Fibroblast of skin of back (primary cell): ENCODE measurements at places on chromosomes 5 and 9.
A peak's percentile ranks its signal among the peaks of the same experiment; 100 is the strongest.

- DNase-seq: no peak
These were observed 148.4 kb upstream of the RORB start for GRCh38 chr9:74348777-74349176.

DNA sequence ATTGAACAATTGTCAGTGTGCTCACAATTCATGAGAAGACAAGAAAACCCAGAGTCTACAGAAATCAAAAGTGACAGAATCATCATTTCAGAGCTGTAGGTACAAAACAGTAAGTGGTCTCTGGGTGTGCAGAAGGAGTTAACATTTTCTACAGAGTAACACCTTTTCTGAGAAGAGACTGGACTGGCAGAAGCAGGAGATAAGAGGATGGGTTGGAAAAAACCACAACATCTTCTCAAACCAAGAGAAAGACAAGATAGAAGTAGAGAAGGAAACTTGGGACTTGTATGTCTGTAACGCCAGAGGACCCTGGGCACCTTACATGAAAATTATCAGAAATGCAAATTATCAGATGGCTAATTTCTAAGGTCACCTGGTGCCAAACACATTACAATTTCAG lies 82.6 kb downstream of the ARL15 start:
- DNase-seq: no peak

DNA sequence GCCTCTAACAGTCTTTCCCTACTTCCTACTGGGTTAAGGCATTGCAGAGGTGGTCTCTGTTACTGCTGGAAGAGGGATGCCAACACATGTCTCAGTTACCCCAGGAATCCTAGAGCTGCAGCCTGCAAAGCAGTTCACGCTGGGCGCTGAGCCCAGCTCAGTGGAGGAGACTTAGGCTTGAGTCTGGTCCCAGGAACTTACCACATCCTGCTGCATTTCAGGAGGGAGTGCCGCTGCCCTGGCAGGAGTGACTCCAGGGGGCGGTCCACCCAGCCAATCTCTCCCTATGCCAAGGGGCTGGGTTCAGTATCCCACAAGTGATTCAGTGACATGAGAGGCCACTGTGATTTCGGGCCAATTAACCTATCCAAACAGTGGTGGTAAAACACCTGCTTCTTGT lies 7.6 kb downstream of the TTC16 start:
- DNase-seq: peak; percentile 58

GRCh38 chr5:39578887-39579497 lies 154.2 kb upstream of the DAB2 start:
- peak; percentile 31 for DNase-seq

- DNase-seq: peak; percentile 14
These were observed 1.1 kb downstream of the CFAP90 start for GRCh38 chr5:7849681-7850394.

DNA sequence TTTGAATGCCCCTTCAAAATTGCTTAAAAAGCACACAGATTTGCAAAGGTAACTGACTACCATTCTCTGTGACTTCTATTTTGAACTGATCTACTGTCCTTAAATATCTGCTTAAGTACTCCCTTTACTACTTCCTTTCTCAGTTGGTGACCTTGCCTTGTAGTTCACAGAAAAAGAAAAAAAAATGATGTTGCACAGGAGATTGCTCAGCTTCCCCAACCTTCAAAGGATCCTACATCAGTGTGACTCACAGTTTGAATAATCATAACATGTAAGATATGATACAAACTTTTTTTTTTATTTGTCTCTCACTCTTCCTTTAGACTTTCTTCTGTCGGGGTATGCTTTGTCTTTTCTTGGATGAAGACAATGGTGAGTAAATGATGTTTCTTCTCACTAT lies 1029.6 kb downstream of the CDH12 start:
- DNase-seq: no peak

- DNase-seq: no peak
These were observed 72.9 kb downstream of the ARHGEF37 start for GRCh38 chr5:149654231-149654630.

DNA sequence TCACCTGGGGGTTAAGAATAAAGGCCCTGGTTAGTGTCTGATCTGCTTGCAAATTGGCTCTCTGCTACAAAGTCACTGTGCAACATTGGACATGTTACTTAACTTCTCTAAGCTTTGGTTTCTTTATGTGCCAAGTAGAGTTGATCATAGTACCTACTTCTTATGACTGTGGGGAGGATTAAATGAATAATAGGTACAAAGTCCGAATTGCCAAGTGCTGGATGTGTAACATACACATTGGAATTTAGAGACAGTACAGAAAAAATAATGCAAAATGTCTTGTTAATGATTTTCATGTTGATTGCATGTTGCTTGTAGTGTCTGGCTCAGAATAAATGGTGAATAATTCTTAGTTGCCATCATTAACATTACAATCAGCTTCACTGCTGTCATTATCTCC lies 2.2 kb downstream of the DOCK8 start:
- DNase-seq: no peak

GRCh38 chr5:139708877-139709581 lies 60.9 kb downstream of the CXXC5 start:
- DNase-seq: peak; percentile 89

DNA sequence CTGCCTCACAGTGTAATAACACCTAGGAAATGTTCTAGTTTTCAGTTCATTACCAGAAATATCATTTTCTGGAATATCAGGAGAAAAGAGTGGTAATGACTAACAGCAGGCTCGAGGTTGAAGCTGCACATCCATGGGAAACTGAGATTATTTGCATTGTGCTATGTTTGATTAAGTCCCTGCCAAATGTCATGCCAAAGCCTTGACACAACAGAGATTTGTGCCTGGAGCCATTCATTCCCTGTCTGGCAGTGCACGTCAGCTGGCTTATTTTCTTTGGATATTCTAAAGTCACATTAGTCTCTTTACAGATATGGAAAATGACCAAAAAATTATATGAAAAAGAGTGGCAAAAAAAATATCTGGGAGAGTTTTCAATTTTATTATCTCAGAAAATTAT lies 848.0 kb downstream of the PTPRD start:
- DNase-seq: peak; percentile 35

- peak; percentile 45 for DNase-seq
These were observed 965 bp downstream of the PTGDS start for GRCh38 chr9:136978073-136978864.

- no peak for DNase-seq
These were observed 779.6 kb downstream of the CDH18 start for GRCh38 chr5:19208397-19208796.

DNA sequence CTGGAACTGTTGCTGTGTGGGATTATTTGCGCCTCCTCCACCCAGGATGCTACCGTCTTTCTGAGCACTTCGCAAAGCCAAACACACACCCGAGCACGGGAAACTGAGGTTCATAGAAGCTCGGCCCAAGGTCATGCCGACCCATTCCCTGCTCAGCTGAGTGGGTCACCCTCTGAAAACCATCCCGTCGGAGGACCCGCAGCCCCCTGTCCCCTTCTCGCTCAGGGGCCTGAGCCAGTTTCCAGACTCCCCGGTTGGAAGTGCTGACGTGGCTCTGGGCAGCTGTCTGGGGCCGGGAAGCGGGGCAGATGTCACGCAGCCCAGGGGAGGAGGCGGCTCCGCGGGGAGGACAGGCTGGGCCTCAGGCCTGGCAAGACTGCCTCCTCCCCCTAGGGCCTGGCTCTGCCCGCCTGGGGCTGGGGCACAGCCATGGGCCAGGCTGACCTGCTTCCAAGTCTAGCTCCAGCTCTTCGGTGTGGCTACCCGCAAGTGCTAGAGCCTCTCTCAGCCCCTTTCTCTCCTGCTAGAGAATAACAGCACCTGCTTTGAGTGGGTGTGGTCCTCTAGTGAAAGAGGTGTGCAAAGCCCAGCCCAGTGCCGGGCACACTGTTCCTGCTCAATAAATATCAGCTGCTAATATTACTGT lies 9.9 kb upstream of the CXXC5 start:
- DNase-seq: peak; percentile 76

GRCh38 chr5:54993318-54993717 lies 7.9 kb upstream of the ESM1 start:
- peak; percentile 52 for DNase-seq

- no peak for DNase-seq
These were observed 50.9 kb downstream of the PIK3R1 start for GRCh38 chr5:68266457-68266856.

DNA sequence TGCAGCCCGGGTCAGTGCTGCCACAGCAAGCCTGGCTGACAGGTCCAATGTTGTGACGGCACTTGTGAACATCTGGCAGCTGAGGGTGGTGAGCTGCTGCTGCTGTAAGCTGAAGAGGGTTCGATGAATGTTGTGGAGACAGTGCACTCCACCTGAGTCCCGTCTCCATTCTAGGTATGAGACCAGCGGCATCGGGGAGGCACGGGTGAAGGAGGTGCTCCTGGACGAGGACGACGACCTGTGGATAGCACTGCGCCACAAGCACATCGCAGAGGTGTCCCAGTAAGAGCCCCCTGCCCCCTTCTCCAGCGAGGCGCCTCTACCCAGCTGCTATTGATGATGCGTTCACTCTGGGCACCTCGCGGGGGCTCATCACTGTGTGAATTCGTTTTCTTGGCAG lies 38.9 kb upstream of the CFAP157 start:
- no peak for DNase-seq

DNA sequence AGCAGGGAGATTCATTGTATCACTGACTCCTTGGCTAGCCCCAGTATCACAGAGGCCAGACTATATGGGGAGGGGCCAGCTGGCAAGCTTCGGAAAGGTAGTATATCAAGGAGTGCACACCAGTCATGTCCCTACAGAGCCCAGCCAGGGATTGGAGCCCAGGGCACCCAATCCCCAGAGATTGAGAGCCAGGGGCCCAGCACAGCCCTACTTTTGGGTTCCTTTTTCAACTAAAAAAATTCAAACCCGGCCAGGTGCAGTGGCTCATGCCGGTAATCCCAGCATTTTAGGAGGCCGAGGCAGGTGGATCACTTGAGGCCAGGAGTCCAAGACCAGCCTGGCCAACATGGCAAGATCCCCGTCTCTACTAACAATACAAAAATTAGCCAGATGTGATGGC lies 5.4 kb upstream of the MYORG start:
- DNase-seq: no peak

- DNase-seq: peak; percentile 85
These were observed 57.3 kb downstream of the PTPN3 start for GRCh38 chr9:109440797-109441287.

DNA sequence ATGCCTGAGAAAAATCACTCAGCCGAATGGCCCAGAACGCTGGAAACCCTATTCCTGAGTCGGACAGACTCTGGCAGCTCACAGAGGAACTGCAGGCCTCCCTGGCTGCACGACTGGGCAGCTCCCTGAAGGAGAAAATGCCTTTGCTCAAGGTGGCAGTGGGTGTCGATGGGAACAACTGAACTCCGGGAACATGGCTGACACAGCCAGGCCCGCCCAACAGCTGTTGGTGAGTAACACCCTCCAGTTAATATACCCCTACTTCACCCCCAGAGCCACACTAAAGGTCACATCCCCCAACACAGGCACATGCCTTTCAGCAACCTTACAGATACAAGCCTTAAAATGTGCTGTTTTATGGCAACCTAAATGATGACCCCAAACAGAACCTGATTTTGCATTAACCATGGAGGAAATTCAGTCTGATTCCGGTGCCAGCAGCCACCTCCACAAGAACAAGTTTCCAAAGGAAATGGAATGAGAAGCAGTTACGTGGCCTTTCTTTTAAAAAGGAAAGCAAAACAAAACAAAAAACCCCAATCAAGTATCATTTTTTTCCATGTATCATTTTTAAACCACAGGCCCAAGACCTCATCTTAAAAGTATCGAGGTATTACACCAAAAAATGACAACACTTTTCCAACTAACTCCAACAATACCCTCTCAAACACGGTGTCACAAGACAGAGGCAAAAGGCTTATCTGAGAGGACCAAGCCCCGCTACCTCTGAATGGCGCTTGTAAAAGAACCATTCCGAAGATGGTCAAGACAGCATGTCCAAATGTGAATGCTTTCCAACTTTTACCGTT lies 3.1 kb downstream of the KLF9 start:
- no peak for DNase-seq

DNA sequence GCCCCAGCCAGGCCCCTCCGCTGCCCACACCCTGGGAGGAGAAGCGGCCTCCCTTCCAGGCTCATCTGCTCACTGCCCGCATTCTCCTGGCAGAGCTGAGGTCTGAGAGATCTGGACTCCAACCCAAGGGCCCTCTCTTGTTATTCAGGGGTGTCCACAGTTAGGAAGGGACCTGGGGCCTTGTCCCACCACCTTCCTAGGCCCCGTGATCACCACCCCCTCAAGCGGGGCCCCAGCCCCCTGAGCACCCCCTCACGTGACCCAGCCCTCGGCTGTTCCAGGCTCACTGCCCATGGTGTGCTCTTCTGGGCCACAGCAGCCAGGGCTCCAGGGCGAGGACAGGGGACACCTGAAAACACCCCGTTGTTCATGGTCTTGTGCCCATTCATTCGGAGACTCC lies 48.7 kb downstream of the NEURL1B start:
- DNase-seq: no peak

- peak; percentile 5 for DNase-seq
These were observed 244.4 kb downstream of the MAST4 start for GRCh38 chr5:66840511-66841013.

- DNase-seq: peak; percentile 57
These were observed 77.9 kb downstream of the AK8 start for GRCh38 chr9:132800038-132800648.

DNA sequence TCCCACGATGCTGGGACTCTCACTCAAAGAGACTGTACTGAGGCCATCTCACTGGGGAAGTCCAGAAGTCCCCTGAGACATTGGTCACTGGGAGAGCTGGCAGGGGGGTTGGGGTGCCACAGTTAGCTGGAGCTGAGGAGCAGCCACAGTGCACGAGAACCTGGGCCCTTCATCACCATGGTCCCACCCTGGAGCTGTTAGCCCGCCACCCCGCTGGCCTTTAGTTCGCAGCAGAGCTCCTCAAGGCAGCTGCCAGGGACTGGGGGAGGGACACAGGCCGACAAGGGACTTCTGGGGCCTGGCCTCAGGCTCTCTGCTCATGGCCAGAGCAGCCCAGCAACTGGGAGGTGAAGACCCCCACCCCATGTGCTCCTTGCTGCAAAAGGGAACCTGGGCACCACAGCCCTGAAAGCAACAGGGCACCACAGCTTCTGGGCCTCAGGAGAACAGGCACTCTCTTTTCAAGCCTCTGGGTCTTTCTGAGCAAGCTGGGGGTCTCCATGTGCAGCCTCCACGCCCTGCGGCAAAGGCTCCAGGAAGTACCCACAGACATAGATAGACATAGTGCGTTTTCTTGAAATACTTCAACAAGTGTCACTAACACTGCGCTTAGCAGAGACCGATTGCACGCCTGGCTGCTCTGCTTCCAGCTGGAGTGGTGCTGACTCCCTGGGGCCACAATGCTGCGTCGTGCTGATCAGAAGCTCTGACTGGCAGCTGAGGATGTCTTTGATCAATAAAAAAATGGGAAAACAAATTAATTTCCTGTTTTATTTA lies 46.0 kb downstream of the VAV2 start:
- DNase-seq: no peak

DNA sequence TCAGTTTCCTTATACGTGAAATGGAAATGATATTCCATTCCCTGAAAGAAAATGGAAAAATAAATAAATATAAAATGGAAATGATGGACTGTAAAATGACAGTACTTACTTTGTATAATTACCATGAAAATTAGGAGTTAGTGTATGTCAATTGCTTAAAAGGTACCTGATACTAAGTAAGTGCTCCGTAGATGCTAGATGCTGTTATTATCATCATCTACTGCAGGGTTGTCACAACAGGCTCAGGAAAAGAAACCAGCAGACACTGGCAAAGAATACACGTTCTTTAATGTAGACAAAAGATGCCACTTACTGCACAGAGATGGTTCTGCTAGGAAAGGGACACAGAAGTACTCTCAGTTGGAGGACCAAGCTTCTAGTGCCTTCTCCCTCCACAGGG lies 64.0 kb upstream of the KCNN2 start:
- DNase-seq: no peak

- DNase-seq: no peak
These were observed 325.5 kb upstream of the IRX4 start for GRCh38 chr5:2208239-2208544.
